ENCODE measurements at places on chromosomes 5 and 9. TPM values are rescaled to one million over a fixed set of nuclear protein-coding genes. Genes with fewer than 3 reads are reported as not detected.

The MYOZ3 gene
- total RNA-seq: under 0.01 TPM

The LURAP1L gene
- 6.1 TPM for total RNA-seq

The SCAMP1 gene
- 89.4 TPM for total RNA-seq

The KIF4B gene
- total RNA-seq: under 0.01 TPM

The CREBRF gene
- total RNA-seq: 11.1 TPM

Measured in IMR-90 (cell line).